ENCODE measurements at places on chromosomes 7 and 10.

DNA sequence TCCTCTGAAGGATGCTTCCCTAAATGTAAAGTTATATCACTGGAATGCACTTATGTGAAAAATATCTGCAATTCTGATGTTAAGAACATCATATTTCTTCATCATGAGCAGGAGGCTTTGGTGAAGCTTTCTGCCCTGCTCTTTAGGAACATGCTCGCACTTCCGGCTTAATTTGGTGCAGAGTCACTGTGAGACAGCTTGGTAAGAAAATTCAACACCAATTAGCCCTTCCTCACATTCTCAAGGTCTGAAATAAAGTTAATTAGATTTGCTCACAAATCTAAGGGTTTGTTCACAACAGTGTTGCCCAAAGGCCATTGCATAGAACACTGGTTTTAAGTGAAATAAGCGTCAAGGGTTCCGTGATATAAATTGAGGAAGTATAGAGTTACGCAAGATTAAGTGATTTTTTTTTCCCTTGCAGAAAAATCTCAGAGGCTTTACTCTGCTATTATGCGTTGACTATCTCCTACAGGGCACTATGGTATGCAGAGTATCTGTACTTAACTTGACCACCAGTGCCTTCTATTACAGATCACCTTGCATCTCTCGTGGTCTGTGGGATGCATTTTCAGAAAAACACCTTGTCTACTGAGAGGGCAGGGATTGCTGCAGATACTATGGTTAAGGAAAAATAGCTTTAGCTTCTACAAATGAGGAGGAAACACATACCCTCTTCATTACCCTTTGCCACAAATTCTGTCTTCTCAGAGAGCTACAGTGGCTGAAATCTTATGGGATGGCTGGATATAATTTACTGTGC lies 953.9 kb downstream of the TYW1 start:
- DNase-seq: no peak

DNA sequence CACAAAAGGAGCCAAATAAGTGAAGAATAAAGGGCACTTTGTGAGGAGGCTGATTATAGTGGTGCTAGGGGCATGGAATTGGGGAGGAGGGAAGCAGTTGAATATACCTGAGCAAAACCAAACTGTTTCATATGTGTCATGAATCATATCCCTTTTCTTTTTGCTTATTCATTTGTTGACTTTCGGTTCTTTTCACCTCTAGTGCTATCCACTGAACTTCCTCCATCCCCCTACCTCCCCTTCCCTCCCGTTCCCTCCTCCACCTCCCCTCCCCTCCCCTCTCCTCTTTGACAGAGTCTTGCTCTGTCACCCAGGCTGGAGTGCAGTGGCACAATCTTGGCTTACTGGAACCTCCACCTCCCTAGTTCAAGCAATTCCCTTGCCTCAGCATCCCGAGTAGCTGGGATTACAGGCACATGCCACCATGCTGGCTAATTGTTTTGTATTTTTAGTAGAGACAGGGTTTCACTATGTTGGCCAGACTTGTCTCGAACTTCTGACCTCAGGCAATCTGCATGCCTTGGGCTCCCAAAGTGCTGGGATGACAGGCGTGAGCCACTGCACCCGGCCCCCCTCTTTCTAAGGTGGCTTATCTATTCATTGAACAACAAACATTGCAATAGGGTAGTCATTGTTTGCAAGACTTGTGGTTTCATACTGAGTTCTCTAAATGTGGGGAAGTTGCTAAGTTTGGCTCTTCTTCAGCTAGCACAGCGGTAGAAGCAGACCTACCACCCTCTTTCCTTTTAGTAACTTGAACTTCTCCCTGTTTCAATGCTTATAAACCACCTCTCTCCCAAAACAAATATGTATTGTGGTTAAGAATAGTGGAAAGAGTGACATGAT lies 150.4 kb upstream of the PRPS1L1 start:
- no peak for DNase-seq

DNA sequence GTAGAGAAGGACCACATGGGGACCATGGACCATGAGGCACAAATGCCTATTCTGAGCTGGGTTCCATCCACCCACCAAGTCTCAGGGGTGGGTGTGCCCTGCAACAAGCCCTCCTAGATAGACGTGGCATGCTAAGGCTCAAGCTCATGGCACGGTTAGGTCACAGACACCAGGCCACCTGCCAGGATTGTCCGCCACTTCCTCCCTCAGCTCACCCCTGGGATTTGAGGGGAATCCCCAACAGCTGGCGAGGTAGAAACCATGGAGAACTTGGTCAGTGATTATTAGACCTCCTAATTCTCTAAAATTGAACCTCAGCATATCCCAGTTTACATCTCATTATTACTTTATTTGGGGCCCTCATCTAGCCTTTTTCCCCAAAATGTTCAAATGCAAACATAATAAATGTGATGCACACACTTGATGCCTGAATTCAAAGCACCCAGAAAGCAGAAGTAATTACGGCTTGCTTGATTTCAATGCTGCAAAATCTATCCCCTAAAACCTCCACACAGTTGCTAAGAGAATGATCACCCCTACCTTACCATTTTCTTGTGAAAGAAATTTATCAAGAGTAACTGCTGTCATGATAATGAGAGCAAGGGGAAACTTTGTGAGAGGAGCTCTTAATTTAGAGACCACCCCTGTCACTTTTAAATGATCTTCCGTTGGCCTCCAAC lies 366.6 kb upstream of the PFKP start:
- no peak for DNase-seq

GRCh38 chr7:65983965-65984658 lies 2.1 kb upstream of the GUSB start:
- no peak for DNase-seq

GRCh38 chr7:51129527-51130472 lies 186.8 kb downstream of the COBL start:
- no peak for DNase-seq

All from midbrain (tissue), 1 donor.